Activated CD8-positive, alpha-beta memory T cell treated with anti-CD3 and anti-CD28 coated beads, Interleukin-2, amount 10 ng/mL, durations not matched to agents 7 days and 5 days (primary cell): ENCODE measurements at places on chromosomes 7 and 10. TPM values are rescaled to one million over a fixed set of nuclear protein-coding genes. Genes with fewer than 3 reads are reported as not detected.

DNA sequence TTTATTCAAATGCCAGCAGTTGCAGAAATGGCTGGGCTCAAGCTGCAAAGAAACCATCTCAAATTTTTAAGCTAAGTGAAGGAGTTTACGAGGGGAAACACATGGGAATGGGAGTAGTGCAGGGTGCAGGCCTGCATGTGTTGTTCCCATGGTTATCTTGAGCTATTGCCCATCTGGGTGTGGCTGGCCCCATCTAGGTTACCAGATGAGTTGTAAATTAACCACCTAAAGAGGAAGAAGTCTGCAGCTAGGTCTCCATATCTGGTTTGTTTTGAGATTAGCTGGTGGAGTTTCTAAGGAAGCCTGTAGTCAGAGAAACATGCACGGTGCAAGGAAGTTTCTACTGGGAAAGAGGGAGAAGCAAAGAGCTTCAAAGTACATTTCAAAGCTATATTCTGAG lies 23.3 kb upstream of the STEAP2 start:
- no peak for DNase-seq

DNA sequence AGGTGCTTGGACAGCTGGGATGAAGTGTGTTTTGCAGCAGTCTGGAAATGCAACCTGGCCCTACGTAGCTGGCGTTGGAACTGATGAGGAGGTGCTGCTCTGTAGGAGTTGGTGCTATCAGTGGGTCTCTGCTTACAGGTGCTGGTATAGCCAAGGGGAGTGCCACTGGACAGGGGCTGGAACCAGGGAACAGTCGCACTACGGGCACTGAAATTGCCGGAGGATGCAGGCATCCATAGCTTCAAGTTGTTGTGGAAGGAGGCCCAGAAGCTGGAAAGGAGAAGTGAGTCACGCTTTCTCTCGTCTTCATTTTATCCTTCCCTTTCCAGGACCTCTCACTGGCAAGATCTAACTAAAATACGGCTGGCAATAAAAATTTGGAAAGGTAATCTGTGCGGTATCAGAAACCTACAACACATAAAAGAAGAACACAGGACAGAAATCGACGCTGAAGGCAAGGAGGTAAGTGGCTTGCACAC lies 25.8 kb downstream of the MACC1 start:
- DNase-seq, result no peak

NKX2-3 gene
- total RNA-seq, result not detected

PPP1R3C gene
- not detected for total RNA-seq

COL1A2 gene
- total RNA-seq, result 0.50 TPM

STEAP1 gene
- total RNA-seq, result not detected

HTR5A gene
- not detected for total RNA-seq

UPK3B gene
- total RNA-seq, result not detected
